ENCODE measurements at places on chromosomes 1 and 21.

DNA sequence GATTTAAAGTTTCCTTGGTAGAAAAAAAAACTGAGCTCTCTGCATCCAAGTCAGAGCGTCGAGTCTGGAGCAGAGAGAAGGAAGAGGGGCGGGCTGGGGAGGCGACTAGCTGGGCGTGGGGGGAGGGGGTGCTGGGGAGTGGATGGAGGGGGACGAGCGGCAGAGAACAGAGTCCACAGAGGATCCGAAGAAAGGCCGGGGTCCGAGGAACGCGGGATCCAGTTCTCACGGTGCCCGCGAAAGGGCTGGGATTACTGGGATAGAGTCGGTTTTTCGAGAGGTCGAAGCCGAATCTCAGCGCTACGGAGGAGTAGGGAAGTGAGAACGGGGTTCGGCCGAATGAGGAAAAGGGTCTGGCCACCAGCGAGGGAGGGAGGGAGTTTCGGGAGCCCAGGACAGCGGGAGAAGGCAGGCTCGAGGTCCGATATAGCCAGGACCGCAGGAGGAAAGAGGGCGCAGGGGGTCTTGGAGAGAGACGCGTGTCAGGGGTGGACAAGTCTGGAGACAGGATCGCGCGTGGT lies 665 bp downstream of the DAB1 start:
- no peak for DNase-seq

DNA sequence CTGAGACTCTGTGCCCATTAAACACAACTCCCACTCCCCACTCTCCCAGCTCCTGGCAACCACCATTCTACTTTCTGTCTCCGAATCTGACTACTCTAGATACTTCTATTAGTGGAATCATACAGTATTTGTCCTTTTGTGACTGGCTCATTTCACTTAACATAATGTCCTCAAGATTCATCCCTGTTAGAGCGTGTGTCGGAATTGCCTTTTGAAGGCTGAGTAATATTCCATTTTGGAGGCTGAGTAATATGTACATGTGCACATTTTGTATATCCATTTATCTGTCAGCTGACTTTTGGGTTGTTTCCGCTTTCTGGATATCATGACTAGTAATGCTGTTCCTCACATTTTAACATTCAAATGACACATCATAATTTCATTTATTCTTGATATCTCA lies 30.3 kb downstream of the GALNT2 start:
- DNase-seq = no peak

DNA sequence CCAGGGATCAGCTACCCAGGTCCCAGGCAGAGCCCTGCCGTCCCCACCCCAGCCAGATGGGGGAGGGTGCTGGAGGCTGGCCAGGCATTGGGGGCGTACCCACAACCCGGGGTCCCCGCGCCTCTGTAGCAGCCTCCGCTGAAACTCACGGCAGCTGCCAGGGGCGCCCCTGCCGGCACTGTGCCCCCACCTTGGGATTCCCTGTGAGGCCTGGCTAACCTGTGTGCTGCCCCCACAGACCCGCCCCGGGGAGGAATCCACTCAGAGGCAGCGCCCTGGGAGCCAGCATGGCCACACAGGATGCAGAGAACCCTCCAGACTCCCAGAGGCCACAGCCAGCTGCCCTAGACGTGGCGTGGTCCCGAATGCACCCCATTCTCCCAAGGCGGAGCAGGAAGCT lies 3.8 kb downstream of the DVL1 start:
- no peak for DNase-seq

DNA sequence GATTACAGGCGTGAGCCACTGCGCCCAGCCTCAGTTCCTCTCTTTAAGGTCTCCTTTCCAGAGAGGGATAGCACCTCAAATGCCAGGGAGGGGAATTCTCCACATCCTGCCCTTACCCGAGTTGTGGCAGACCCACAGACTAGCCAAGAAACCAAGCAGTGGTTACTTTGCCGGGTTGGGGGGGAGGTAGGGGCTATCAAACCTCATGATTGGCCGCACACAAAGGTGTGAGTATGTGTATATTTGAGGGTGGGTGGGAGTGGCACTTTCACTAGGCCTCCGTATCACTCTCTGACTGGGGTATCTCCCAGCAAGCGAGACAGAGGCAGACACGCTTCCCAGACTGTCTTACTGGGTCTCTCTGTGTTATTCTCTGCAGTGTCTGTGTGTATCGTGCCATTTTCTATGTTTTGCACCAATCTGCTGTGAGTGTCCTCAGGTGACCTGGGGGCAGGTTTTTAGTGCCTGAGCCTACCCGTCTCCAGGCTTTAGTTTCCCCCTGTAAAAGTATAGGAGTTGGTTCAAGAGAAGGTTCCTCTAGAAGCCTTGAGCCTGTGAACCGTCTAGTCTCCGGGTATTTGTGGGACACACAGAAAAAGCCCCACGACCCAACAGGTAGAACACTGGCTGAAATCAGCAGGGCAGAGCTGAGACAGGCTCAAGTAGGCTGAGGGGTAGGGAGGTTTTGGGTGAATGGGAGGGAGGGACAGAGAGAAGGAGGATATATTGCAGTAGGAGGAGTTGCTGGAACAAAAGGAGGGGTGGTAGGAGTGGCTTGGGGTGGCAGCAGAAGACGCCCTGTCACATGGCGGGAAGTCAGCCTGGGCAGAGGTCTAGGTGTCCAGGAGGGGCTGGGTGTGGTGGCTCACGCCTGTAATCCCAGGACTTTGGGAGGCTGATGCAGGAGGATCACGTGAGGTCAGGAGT lies 10.3 kb downstream of the LMNA start:
- no peak for DNase-seq

DNA sequence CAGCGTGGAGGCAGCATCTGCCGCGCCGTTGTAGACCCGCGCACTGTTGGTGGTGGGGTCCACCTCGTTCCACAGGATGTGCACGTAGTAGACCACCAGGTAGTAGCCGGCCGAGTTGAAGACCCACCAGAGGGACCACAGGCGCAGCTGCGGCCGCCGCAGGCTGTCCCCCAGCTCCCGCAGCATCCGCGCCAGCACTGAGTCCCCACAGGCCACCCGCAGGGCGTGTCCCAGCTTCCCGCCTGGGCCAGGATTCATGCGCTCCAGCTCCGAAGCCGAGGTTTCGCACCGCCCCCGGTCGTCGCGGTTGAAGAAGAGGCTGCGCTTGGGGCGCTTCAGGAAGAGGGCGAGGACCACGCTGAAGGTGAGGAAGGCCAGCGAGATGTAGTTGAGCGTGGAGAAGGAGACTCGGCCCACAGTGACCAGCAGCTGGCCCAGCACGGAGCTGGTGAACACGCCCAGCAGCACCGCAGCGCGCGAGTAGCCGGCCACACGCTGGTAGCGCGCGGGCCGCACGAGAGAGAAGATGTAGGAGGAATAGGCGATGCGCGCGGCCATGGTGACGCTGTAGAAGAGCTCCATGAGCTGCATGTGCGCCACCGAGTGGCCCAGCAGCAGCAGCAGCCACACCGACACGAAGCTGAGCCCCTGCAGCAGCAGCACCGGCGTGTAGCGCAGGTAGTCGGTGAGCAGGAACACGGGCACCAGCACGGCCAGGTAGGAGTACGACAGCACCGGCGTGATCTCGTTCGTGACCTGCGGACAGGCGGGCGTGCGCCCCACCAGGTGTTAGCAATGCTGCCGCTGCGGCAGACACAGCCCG lies 10.6 kb downstream of the SLC19A1 start:
- no peak for DNase-seq

DNA sequence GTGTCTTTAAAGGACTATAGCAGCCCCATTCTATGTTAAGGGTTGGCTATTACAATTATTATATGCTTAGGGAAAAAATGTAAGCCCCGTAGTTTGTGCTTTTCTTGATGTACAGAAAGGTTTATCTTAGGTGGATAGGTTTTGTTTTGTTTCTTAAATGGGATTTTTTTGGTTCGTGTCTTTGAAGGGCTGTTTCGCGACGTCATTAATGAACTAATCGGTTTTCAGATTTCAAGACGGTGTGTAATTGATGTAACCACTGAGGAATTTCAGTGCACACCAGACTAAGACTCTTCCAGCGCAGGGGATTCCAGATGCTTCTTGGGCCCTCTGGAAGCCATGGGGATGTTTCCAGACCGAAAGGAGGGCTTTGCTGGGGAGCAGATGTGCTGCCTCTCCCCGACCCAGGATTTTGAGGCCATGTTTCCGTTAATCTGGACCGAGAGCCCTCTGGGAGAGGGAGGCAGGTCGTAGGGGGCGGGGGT lies 4.8 kb upstream of the SIM2 start:
- no peak for DNase-seq

- DNase-seq = no peak
Observed at GRCh38 chr1:21868941-21869454, 56.9 kb downstream of the LDLRAD2 start.

DNA sequence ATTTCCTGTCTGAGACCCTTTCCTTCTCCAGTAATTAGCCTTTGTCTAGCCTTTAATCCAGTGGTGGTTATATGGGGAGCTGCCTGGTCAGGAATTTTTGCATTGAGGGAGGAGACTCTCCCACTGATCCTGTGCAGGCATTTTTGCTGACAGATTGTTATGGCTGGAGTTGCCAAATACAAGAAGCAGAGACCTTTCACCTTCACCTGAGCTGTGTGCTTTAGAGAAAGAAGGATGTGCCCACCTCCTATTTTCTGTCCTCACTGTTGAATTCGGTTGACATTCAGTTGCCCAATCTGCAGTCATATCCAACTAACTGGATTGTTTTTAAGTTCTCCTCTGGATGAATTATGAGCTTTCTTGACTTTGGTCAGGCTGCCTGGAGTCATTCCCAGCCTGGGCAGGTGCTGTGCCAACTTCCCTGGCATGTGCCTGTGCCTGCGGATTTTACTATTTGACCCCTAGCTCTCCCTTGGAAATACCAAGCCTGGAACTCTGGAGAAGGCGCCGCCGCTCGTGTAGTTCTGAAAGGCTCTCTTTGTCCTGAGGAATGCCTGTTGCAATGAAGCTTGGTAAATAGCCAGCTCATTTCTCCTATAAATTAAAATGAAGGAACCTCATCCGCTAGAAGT lies 143.9 kb downstream of the NOS1AP start:
- no peak for DNase-seq

- DNase-seq = no peak
Observed at GRCh38 chr1:196355206-196355786, 252.9 kb downstream of the KCNT2 start.

- peak; percentile 24 for DNase-seq
Observed at GRCh38 chr1:28449904-28450303, 55.9 kb upstream of the RCC1 start.

- no peak for DNase-seq
Observed at GRCh38 chr1:214476986-214477870, 74.2 kb downstream of the PTPN14 start.

- no peak for DNase-seq
Observed at GRCh38 chr1:37701051-37701450, 8.7 kb downstream of the CDCA8 start.

DNA sequence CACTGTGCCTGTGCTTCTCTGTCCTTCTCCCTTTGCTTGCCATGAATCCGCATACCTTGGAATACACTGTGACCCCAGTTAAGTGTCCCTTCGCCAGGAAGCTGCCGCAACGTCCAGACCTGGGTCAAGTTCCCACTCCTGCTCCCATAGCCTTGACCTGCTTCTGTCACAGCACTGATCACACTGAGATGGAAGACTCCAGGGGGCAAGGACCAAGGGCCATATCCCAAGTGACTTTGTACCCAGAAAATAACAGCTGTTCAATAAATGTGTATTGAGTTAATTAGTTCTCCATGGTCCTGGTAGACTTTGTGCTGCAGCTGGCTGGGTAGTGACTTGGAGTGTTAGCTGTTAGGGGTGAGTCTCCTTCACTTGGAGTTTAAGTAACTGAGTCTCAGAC lies 25.8 kb downstream of the SLC5A9 start:
- DNase-seq = no peak
